IPS DF 19.7 (cell line): ENCODE measurements at places on chromosomes 7 and 10.

GRCh38 chr10:116670706-116671105 is 50.0 kb downstream of the PNLIPRP2 start:
- no peak for DNase-seq

DNA sequence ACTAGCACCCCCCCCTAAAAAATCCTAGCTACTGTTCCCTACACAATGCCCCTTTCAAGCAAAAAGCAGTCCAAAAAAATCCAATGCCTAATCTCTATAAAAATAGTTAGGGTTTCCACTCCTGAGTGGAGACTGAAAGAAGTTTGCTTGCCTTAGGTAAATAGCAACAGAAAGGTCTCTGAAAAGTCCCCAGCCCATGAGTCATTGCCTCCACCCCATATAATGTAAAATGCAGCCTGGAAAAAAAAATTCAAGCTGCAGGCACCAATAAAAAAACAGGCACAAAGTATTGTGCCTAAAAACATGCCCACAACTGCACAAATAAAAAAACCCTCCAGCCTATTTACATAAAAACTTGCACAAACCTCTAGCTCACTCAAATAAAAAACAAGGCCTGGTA is 47.5 kb downstream of the ZNF680 start:
- no peak for DNase-seq

DNA sequence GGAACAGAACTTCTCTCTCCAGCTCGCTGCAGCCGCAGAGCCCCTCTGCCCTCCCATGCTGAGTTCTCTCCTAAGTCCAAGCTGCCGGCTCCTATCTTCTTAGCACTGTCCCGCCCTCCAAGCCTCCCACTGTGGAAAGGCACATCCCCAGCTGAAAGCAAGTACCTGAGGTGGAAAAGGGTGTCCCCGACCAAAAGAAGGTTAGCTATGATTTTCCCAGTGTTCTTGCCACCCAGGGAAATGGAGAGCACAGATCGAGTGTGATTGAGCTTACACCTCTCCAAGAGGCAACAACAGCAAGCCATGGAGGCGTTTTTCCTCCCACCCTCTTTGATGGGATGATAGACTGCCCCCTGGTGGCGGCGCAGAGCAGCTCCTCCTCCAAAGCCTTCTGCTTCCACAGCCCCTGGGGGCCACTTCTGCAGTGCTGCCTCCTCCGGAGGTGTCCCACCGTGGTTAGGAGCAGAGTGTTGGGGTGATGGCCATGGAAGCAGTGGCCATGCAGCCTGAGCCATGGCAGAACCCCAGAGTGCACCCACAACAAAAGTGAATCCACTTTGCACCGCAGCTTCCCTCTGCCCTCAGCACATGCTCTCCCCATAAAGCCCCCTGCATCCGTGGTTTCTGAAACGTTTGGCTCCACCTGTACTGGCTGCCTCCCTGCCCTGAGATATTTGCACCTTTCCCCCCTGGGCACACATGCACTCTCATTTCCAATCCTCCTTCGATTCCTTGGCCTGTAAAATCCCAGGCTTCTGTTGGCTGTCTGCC is 143.1 kb upstream of the STK17A start:
- DNase-seq: peak; percentile 50

- DNase-seq: no peak
Measured at GRCh38 chr10:133215586-133215985, 14.4 kb upstream of the UTF1 start.

DNA sequence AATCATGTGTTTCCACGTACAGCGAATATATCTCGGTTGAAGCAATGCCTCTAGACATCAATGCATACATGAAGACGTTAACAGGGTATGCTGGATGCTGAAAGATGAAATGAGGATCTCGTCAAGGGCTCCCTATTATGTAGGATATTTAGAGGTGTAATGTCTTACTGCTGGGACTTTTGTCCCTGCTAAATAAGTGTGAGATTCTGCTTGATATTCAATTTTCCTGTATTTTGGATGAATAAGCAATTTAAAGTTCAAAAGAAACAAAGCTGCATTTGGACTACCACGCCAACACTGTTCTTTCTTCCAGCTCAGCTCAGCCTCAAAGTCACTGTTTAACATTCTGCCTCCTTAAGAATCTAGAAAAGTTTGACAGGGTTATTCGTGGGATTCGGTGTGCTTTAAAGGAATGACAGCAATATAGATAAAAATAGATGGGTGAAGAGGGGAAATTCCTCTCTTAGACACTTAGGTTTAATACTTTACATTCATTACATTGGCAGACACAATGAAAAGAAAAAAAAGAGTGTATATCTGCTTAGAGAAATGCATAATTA is 110.1 kb upstream of the RHEB start:
- no peak for DNase-seq

DNA sequence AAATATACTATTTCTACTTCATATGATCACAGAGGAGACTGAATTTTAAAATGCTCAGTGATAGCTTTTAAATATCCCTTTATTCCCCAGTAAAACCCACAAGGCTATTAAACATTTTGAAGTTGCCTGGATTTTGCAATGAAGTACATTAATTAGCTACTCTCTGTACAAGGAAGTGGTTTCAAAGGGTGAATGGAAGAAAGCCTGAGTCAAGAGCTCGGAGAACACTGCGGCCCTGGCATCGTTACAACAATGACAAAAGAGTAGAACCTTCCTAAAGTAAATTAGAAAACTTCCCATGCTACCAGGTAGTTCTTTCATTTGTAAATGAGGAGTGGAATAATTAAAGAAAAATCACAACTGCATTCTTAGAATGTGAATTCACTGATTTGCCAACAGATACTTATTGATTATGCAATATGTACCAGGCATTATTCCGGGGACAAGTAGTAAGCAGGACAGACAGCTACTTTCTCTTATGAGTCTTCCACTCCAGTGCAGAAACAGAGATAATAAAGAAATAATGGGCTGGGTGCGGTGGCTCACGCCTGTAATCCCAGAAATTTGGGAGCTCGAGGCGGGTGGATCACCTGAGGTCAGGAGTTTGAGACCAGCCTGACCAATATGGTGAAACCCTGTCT is 63.0 kb downstream of the ZNF22 start:
- no peak for DNase-seq
